GM10248 (cell line): ENCODE measurements at places on chromosomes 13 and 19.

GRCh38 chr19:2887391-2887914, 13.3 kb upstream of the ZNF57 start:
- DNase-seq: peak; percentile 70

DNA sequence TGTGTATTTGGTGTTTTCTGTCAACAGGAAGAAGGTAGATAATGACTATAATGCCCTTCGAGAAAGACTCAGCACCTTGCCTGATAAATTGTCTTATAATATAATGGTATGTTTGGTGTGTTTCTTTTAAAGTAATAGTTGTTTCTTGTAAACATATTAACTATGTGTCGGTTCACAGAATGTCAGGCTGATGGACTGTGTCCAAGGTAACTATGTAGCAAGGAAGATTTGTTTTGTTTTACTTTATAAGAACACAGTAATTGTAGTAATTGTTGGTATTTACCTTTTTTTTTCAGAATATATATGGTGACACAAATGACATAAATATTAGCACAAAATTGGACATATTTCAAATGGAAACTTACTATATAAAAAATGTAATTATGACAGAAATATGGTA, 43.2 kb downstream of the URI1 start:
- no peak for DNase-seq

GRCh38 chr13:70310396-70311119, 202.3 kb upstream of the KLHL1 start:
- DNase-seq: no peak

DNA sequence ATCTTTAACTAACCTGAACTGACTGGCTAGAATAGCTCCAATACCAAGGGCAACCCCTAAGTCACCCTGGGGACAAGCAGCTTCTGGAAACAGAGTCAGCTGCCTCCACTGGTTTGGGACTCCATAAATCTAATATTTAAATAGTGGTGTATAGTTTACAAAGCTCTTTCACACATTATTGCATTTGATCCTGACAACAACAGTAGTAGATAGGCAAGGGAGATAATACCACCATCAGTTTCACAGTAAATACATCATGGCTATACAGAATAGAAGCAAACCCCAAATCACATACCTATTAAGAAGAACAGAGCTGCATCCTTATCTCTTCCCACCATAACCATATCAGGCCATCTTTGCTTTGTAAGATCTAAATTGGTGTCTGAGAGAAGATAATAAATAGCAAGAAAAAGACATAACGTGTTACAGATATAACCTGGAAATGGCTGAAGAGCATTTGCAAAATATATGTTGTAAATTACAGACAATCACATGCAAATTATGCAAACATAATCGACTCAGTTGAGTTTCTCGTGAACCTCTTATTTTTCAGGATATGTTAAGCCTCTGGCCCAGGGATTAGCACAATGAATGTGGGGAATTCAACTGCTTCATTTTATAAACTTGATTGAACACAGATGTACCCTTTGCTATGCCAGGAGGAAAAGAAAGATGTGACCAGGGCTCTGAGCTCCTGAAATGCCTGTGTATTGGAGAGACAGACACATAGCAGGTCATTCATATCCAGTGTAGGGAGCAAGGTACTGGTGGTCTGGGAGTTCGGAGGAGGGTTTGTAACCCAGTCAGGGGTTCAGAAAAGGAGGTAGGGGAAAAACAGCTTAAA, 142.5 kb downstream of the SLC7A1 start:
- DNase-seq: no peak

DNA sequence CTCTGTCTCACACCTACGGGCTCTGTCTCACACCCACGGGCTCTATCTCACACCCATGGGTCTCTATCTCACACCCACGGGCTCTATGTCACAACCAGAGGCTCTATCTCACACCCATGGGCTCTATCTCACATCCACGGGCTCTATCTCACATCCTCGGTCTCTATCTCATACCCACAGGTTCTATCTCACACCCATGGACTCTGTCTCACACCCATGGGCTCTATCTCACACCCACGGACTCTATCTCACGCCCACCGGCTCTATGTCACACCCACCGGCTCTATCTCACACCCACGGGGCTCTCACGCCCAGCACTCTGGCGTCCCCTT, 73.9 kb downstream of the COL4A2 start:
- DNase-seq: no peak

- DNase-seq: no peak
These were observed 51.8 kb downstream of the TM9SF2 start for GRCh38 chr13:99553033-99553432.

- DNase-seq: no peak
These were observed 24.4 kb upstream of the OR7C2 start for GRCh38 chr19:14916848-14917247.

- peak; percentile 54 for DNase-seq
These were observed at the start of gene PRKCG for GRCh38 chr19:53881482-53882390. Gene PRKCG, plus strand, starts transcription at chr19:53882197. Its CDS starts 298 bp downstream, at chr19:53882495.

DNA sequence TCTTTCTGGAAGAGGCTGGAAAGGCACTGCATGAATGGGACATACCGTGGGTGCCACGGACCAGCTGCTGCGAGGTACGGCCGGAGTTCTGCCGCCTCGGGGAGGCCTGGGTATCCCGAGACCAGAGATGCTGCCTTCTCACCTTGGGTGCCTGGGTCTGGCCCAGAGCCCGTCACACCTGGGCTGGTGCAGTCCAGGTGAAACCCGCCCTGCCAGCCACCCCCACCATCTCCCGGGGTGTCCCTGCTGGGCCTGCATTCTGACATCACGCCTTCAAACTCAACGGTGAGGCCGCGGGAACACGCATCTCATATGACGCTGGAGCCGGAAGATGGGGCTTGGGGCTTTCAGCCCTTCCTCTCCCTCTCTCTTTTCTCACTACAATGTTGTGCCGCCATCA, 98.0 kb downstream of the GADD45B start:
- DNase-seq: no peak

DNA sequence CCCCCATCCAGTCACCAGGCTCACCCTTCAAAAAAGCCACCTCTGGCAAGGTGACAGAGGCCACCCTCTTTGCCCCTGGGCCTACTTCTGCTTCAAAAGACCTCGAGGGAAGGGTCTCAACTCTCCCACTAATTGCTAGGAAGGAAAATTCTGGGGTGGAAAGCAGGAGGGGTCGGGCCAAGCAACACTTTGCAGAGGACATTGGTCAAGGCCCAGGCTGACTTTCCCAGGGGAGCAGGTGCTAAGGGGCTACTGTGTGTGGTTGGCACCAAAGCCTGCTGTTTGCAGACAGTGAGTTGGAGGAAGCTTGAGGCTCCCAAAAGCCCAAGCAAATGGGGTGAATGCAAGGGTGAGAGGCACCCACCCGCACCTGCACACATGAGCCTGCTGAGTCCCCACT, 28.6 kb upstream of the VSTM2B start:
- DNase-seq: no peak

- DNase-seq: no peak
These were observed 109.2 kb downstream of the IRS2 start for GRCh38 chr13:109677206-109677605.

DNA sequence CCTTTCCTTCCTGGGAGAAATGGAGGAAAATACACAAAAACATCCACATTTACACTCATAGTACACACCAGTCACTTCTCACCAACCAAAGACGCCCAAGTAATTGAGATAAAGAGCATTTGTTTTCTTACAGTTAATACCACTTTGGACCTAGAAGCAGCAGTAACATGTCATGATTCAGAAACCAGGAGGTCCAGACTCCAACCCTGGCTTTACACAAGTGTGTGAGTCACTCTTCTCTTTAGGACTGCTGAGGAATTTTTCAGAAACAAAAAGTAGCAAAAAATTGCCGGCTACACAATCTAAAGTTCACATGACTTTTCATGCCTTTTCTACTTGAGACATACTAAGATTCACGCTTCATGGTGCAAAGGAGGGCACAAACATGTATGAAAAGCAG, 42.1 kb downstream of the TUBGCP3 start:
- no peak for DNase-seq

GRCh38 chr19:1171755-1172352, 2.2 kb downstream of the SBNO2 start:
- no peak for DNase-seq

DNA sequence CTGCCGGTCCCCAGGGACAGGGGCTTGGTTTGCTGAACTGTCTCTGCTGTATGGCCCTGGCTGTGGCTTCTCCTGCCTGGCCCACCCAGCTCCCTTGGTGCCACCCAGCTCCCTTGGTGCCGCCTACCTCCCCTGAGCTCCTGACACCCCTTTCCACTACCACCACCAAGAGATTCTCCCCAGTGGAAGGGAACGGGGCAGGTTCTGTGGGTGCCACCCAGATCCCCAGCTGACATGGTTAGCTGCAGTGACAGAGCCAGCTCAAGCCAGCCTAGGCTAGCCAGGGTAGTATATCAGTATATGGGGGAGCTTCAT, 28.5 kb upstream of the POP4 start:
- no peak for DNase-seq

DNA sequence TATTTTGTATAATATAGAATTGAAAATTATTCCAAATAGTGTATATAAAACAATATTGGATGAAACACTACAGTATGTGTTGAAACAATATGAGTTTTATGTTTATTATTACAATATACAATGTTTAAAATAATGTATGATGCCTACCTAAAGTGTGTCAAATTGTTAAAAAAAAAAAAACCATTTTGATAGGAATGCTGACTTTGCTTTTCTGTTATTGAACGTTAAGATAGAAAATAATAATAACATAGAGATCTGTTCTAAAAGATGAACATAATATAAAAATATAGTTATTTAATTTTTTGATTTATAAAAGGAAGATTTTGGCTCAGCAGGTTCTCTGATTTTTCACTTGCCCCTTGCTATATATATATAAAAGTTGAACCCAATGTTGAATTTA, 474.6 kb upstream of the ATXN8OS start:
- no peak for DNase-seq

- DNase-seq: no peak
These were observed 15.2 kb upstream of the CPB2 start for GRCh38 chr13:46119883-46120614.

GRCh38 chr19:2225415-2226050, 10.6 kb downstream of the PLEKHJ1 start:
- no peak for DNase-seq

DNA sequence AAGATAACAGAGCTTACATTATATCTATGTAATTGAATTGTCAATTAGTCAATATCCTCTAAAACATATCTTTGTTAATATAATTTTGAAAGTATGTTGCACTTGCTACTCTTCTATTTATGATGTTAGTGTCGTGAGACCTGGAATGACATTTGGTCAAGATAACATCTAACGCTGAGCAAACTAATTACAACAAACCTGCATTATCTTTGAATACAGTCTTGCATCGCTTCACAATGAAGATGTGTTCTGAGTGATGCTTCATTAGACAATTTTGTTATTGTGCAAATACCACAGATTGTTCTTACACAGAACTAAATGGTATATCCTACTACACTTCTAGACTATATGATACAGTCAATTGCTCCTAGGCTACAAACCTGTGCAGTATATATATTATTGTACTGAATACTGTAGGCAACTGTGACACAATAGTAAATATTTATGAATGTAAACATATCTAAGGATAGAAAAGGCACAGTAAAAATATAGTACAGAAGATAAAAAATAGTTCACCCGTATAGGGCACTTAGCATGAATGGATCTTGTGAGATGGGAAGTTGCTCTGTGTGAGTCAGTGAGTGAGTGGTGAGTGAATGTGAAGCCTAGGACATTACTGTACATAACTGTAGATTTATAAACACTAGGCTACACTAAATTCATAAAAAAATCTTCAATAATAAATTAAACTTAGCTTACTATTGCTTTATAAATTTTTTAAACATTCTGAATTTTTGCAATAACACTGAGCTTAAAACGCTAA, 1773.8 kb downstream of the PCDH9 start:
- DNase-seq: no peak

DNA sequence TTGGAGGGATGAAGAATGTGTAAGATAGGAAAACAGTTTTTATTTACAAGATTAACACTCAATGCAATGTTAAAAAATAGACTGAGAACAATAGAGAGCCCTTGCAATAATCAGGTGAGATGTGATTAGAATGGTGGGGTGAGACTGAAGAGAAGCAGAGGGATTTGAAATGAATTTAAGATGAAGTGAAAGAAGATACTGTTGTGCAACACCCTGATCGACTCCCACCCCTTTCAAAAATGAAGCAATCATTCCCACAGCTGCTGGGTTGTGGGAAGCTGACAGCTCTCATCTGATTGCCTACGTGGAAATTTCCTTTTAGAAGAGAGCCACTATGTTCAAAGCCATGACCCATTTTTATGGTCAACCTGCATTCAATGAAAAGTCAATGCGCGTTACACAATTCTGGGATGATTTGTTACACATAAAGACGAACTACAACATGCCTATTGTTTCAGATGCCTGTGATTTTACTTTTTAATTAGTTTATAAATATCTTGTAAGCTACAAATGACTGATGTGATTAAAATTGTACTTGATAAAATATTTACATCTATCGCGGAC, 1374.8 kb downstream of the PCDH9 start:
- DNase-seq: no peak

DNA sequence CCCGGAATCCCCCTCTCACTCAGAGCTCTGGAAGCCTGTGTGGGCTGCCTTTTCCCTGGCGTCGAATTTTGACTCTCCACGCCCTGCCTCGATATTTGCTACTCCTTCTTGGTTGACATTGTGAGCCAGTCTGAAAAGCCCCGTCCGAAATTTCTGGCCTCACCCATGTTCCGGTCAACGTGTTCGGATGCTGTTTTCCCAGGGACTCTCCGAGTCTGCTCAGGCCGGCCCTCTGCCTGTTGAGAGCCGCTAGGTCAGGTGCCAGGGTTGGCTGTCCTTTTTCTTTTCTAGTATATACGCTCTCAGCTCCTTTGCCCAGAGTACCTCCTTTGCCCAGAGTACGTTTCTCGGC, 6.8 kb upstream of the DGKH start:
- peak; percentile 64 for DNase-seq

- no peak for DNase-seq
These were observed 58.2 kb upstream of the XPO4 start for GRCh38 chr13:20960663-20961309.

- DNase-seq: no peak
These were observed 229.4 kb downstream of the ITGBL1 start for GRCh38 chr13:101681834-101682233.

GRCh38 chr13:83414393-83414792, 467.9 kb downstream of the SLITRK1 start:
- no peak for DNase-seq
